ENCODE measurements at places on chromosomes 5 and 9.

DNA sequence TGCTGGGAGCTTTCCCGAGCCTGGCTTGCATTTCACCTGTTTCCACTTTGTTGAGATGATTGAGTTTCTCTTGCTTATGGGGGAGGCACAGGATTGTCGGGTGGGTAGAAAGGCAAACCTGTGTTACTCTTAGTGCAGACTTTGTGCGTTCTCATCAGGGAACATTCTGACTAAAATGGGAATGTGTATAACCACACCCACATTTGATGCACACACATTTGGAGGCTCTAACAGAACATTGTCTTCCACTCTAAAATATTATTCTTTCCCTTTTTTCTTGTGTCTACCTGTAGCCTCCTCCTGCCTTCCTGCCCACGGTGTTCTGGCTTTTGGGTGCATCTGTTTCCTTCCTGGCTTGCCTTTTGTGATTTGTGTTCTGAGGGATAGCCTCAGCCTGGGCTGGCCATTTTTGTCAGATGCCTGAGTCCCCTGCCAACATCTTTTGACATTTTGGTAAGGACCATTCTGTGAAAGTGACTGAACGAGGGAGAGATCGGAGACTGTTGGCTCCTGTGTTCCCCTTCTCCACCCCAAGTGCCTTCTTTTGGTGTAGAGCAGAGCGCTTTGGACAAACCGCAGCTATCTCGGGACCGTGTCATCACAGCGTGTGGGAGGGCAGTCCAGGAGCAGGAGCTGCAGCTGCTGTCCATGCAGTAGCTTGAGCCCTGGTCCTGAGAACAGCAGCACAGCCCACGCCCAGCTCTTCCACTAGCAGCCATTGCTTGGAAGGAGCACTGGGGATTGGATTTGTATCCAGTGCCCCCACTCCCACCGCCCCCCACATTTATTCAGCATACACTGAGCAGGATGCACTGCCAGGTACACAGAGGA lies 101.4 kb downstream of the ARHGAP26 start:
- DNase-seq = no peak

DNA sequence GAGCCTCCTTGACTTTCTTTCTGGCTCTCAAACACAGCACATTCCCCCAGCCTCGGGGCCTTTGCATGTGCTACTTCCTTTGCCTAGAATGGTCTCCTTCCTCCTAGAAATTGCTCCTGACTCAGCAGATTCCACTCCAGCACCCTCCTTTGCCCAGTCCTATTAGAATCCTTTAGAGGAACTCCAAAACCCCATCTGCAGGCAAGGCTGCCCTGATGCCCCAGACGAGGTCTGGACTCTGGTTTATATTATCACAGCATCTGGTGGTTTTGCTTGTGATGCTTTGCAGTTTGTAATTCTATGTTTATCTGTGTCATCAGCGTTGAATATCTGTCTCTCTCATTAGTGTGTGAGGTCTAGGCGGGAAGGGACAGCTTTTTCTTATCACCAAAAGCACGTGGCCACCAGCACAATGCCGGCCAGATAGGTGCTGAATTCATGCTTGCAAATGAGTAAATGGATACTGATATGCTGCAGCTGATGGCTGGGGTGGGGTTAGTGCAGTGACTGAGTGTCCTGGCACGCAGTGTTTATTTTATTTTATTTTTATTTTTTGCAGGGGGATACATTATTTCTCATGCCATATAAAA lies 30.0 kb upstream of the ANKH start:
- no peak for DNase-seq

DNA sequence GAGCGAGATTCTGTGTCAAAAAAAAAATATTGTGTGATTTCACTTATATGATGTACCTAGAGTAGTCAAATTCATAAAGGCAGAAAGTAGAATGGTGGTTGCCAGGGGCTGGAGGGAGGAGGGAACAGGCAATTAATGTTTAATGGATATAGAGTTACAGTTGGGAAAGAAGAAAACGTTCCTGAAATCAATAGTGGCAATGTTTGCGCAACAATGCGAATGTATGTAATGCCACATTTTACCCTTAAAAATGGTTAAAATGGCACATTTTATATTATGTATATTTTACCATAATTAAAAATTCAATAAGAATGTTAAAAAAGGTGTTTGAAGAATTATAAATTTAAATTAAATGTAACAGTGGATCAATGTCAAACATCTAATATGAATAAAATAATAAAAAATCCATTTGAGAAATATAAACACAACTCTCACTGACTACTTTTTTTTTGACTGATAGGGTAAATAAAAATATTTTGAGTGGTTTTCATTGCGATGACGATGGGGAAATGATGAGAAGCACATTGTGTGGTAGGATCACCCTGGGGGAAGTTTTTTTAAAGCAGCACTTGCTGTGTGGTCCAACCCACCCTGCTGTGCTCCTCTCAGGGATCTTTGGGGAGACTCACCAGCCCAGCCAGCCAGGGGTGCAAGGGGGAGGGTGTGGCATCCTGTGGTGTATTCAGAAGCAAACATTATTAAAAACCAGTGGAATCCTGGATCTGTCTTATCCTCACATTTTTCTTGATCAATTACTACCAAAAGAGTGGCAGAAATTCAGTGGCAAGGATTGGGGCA lies 4.3 kb downstream of the FYB1 start:
- DNase-seq = no peak

- DNase-seq = no peak
Measured at GRCh38 chr5:145946112-145946861, 9.9 kb downstream of the SH3RF2 start.

GRCh38 chr5:155094455-155094854 lies 80.9 kb downstream of the KIF4B start:
- no peak for DNase-seq

DNA sequence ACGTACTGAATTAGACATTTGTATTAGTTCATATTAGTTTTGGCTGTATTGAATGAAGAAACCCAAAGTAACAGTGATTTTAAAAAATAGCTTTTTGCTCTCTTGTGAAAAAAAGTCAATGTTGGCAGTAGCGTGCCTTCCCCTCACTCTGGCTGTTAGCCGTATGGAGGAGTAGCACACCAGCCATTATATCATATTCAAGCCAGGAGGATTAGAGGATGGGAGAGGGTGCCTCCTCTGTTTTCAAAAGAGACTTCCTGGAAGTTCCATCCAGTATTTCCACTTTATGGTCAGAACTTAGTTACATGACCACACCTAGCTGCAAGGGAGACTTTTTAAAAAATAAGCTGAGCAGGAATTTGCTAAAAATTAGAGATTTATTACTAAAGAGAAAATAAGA lies 41.2 kb downstream of the GPR21 start:
- DNase-seq = no peak

DNA sequence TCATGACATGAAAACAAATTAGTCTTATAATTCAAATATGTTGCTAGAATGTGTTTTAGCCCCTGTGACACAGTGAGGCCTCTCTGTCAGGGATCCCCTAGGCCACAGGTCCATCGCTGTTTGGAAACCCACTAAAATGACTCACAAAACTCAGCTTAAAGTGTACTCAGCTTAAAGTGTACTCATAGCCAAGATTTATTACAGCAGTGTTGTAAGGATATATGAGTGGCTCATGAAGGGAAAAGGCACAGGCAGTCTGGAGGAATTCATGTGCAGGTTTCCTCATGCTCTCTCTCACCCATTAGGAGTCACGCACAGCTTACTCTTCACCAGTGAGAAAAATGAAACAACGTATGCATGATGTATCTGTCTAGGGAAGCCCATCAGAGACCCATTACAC lies 24.4 kb upstream of the TGFBI start:
- DNase-seq = no peak

GRCh38 chr9:27385606-27386322 lies 88.8 kb upstream of the EQTN start:
- DNase-seq = no peak

GRCh38 chr9:83956086-83956435 lies 24.0 kb downstream of the HNRNPK start:
- no peak for DNase-seq

DNA sequence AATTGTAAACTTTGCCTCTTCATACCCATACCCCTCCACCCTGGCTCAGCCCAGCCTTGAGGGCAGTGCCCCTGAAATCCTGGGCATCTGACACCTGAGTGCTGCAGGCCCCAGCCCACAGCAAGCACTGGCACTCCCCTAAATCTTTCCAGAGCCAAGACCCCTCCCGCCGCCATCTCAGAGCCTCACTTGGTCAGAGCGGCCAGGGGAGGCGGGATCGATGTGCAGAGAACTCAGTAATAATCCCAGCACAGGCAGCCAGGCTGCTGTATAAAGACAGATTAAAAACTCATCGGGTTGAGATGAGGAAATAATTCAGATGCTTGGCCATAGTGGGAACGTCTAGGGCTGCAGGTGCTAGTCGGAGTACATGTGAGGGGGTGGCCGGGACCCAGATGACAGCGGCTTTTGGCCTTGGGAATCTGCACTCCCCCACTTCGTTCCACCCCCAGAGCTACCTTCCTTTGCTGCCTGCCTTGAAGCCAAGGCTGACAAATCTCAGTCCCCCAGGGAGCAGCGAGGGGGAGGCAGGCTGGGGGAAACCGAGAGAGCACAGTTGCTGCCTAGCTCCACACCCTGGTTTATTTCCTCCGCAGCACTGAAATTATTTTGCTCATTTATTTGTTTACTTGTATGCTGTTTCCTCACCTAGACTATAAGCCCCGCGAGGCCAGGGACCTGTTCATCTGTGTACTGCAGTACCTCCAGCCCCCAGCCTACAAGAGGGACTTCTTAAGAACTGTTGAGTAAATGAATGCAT lies 19.5 kb upstream of the ARAP3 start:
- DNase-seq = no peak

- DNase-seq = no peak
Measured at GRCh38 chr9:36597412-36598178, 24.9 kb downstream of the MELK start.

DNA sequence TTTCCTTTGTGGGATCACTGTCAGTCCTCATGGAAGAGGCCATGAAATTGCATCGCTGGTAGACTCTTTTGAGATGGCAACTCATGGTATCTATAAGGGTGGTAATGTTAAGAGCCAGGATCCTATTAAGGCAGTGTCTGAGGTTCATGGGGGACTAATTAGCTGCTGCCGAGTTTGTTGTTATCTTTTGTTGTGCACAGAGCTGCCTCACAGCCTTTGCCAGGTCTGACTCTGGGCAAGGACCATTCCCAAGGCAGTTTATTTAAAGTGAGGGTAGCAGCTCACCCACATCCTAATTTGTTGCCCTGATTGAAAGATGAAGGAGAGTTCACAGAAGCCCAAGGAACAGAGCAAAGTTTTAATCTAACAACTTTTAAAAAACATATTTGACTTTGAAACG lies 7.9 kb downstream of the SMARCA2 start:
- DNase-seq = no peak

DNA sequence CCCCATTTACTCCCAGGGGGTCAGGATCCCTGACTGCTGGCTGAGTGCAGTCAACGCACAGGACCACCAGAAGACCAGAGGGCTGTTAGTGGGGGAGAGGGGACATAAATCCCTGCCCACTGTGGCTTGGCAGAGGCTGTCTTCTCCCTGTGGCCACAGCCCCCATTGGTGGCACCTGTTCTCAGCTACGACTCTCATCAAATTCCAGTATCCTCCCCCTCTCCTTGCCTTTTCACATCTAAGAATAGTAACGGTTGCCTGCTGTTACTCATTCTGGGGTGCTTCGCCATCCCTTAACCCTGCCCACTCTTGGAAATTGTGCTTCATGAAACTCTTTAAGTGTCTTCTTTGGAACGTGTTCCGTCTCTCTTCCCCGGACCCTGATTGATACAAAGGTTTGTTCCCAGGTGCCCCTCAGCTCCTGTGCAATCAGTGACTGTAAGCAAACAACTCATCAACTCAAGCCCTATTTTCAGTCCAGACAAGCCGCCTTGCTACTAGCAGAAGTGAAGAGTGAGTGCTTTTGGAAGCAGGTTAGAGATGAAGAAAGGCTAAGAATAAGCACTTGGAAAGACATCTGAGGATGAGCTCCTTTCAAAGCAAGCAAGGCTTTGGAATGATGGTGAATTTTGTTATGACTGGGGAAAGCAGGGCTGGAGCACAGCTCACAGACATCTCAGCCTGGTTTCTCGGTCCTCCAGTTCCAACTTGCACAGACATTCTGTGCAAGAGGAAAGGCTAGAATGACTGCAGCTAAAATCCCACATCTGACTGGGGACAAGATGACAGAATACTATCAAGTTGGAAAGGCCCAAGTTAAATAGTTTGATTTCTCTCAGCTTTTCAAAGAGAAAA lies 22.9 kb upstream of the DENND1A start:
- DNase-seq = no peak

- DNase-seq = no peak
Measured at GRCh38 chr9:99357575-99357974, 135.5 kb downstream of the SEC61B start.

- no peak for DNase-seq
Measured at GRCh38 chr5:171477666-171478065, 58.2 kb downstream of the FGF18 start.

- no peak for DNase-seq
Measured at GRCh38 chr9:86713470-86713869, 233.8 kb downstream of the GAS1 start.

- DNase-seq = no peak
Measured at GRCh38 chr5:8720506-8720905, 825.4 kb downstream of the SEMA5A start.

DNA sequence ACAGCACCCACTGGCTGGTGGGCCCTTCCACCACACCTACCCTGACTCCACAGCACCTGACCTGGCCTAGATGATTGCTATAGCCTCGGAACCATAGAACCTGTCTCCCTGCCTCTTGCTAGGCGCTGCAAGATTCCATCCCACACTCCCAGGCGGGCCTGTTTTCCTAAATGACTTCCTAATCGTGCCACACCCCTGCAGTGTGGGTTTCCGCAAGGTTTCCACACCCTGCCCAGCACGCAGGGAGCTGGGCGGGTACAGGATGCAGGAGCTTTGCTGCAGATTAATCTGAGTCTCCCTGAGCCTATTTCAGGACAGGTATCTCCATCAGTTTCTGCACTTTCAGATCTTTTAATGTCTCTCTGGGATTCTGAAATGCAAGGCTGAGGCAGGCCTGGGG lies 62.9 kb downstream of the SHB start:
- no peak for DNase-seq

GRCh38 chr5:177344891-177345290 lies 6.6 kb downstream of the LMAN2 start:
- DNase-seq = no peak

- no peak for DNase-seq
Measured at GRCh38 chr5:127001621-127002296, 28.6 kb downstream of the MARCHF3 start.

- DNase-seq = no peak
Measured at GRCh38 chr9:70668751-70669150, 254.3 kb upstream of the KLF9 start.

- DNase-seq = no peak
Measured at GRCh38 chr5:98631311-98632054, 142.0 kb upstream of the RGMB start.

- DNase-seq = no peak
Measured at GRCh38 chr9:89952401-89952800, 347.6 kb downstream of the GADD45G start.

- DNase-seq = no peak
Measured at GRCh38 chr5:135821802-135822201, 12.7 kb upstream of the SLC25A48 start.

- DNase-seq = no peak
Measured at GRCh38 chr9:95756986-95757385, 118.5 kb upstream of the ERCC6L2 start.

- no peak for DNase-seq
Measured at GRCh38 chr5:142250119-142250518, 74.7 kb downstream of the SPRY4 start.
